ENCODE measurements at places on chromosomes 11 and 22.

DNA sequence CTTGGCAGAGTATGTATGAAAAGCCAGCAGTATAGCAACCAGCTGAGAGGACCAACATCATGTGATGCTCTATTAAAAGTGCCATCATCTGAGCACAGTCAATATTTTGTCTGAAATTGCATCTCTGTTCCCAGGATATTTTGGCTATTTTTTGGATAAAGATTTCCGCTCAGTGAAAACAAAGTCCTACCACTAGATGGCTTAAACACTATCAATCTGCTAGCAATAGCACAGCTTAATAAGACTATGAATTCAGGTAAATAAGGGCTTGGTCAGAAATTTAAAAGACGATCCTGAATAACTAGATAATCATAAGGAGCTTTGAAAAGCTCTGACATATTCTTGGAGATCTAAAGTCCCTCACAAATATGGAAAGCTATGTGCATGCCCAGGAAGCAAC is 74.4 kb downstream of the MS4A13 start:
- no peak for ATAC-seq

DNA sequence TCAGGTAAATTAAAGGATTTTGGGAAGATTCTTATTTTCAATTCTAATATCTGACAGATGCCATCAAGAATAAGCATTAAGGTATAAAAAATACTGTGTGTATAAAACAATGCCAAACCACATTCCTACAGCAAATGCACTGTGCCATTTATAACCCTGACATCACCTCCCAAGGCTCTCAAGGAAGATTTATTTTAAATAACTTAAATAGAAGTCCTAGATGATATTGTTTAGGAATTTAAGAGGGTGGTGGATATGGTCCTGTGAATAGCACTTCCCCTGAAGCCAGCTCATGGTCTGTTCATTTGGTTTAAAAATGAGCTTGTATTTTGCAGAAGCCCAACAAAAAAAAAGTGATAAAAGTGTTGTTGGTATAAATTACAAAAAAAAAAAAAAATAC is 32.1 kb downstream of the PPIL2 start:
- ATAC-seq = no peak

GRCh38 chr11:46528445-46529094 is 65.3 kb downstream of the AMBRA1 start:
- ATAC-seq = peak; percentile 80

GRCh38 chr11:75245356-75246005 is 4.9 kb downstream of the TPBGL start:
- ATAC-seq = no peak

- peak; percentile 45 for ATAC-seq
These were observed 41.9 kb downstream of the SVIP start for GRCh38 chr11:22787551-22788162.

GRCh38 chr22:50626314-50626849 is 1.6 kb downstream of the ARSA start:
- no peak for ATAC-seq

- ATAC-seq = peak; percentile 60
These were observed 53.9 kb upstream of the CEP126 start for GRCh38 chr11:101860696-101861427.

- no peak for ATAC-seq
These were observed 26.2 kb upstream of the TMEM123 start for GRCh38 chr11:102478673-102479299.

DNA sequence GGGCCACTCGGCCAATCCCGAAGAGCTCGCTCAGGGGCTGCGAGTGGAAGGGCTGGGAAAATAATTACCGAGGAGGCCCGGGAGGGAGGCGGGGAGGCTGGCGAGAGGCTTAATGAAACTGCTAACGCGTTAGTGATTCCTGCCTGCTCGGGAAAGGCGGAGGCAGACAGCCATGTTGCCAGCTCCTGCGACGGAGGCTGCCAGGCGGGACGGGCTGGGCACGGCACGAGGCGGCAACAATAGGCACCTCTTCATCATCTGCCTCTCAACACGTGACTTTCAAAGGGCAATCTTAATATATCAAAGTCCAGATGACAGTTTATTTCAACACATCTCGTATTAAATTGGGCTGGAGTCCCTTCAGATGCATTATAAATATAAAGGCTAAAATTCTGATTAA is 68.0 kb upstream of the TCF20 start:
- ATAC-seq = no peak

Measured in activated T-helper 17 cell treated with anti-CD3 and anti-CD28 coated beads, Interleukin-2, amount 50 U/mL, for 72 hours (primary cell).